ENCODE measurements at places on chromosomes 3 and 15. TPM values are rescaled to one million over a fixed set of nuclear protein-coding genes. Genes with fewer than 3 reads are reported as not detected.

The SLC28A2 gene
- total RNA-seq: not detected

The C3orf49 gene
- total RNA-seq: not detected

The CELF6 gene
- total RNA-seq: 0.09 TPM

The EPHB3 gene
- total RNA-seq: 0.23 TPM

The ZNF148 gene
- 10.8 TPM for total RNA-seq

The ESYT3 gene
- total RNA-seq: 0.64 TPM

The NR1I2 gene
- total RNA-seq: not detected

The DCLK3 gene
- not detected for total RNA-seq

The GMPS gene
- 90.0 TPM for total RNA-seq

The FETUB gene
- 0.26 TPM for total RNA-seq

The LYZL4 gene
- total RNA-seq: not detected

The TUSC7 gene
- not detected for total RNA-seq

The LIPH gene
- 7.4 TPM for total RNA-seq

The IL17RD gene
- 0.83 TPM for total RNA-seq

The SV2B gene
- 0.10 TPM for total RNA-seq

The HAPLN3 gene
- 27.9 TPM for total RNA-seq

The EXOSC7 gene
- 48.4 TPM for total RNA-seq

The GOLGA8T gene
- 1.3 TPM for total RNA-seq

The KIF15 gene
- 12.3 TPM for total RNA-seq

The ASB14 gene
- total RNA-seq: not detected

The LRTM1 gene
- not detected for total RNA-seq

The FSIP1 gene
- total RNA-seq: 0.51 TPM

The WDR73 gene
- total RNA-seq: 37.7 TPM

The SKOR1 gene
- 0.02 TPM for total RNA-seq

The GP9 gene
- total RNA-seq: not detected

The RGMA gene
- 0.15 TPM for total RNA-seq

The PLCH1 gene
- total RNA-seq: 1.4 TPM
